ENCODE measurements at places on chromosomes 13 and 19. TPM values are rescaled to one million over a fixed set of nuclear protein-coding genes. Genes with fewer than 3 reads are reported as not detected.

The SERP2 gene
- polyA plus RNA-seq: 14.9 TPM

The VAV1 gene
- 1.1 TPM for polyA plus RNA-seq

The TSC22D1 gene
- polyA plus RNA-seq: 179 TPM

The MAG gene
- 106 TPM for polyA plus RNA-seq

The VSTM2B gene
- not detected for polyA plus RNA-seq

The RBM42 gene
- 6.1 TPM for polyA plus RNA-seq

The CYSLTR2 gene
- polyA plus RNA-seq: 1.9 TPM

The DACT3 gene
- polyA plus RNA-seq: 15.2 TPM

The ZNF91 gene
- 13.2 TPM for polyA plus RNA-seq
